ENCODE measurements at places on chromosomes 12 and 14. TPM values are rescaled to one million over a fixed set of nuclear protein-coding genes. Genes with fewer than 3 reads are reported as not detected.
A peak's percentile ranks its signal among the peaks of the same experiment; 100 is the strongest.

Gene GTF2A1
- polyA plus RNA-seq, result 2.3 TPM

DNA sequence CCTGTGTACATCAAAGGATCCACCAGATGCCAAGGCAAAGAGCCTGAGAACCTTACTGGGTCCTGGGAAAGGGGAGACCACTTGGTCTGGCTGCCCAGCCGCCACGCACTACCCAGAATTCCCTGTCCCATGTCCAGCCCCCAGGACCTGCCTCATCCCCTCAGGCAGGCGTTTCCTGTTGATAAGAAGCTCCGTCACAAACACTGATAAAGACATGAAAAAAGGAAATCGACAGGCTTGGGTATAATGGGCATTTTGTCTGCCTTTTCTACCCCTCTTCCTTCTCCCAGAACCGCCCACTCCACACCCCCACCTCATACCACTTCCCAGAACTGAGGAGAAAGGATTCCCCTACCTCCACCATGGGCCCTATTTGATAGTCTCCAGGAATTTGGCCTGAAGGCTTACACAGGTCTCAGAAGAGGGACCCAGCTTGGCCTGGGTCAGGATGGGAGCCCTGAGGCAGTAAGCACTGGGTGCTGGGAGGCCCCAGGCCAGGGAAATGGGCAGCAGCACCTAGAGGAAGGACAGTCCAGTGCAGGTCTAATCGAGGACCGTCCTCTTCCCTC lies 18.8 kb downstream of the ACVRL1 start:
- no peak for DNase-seq

DNA sequence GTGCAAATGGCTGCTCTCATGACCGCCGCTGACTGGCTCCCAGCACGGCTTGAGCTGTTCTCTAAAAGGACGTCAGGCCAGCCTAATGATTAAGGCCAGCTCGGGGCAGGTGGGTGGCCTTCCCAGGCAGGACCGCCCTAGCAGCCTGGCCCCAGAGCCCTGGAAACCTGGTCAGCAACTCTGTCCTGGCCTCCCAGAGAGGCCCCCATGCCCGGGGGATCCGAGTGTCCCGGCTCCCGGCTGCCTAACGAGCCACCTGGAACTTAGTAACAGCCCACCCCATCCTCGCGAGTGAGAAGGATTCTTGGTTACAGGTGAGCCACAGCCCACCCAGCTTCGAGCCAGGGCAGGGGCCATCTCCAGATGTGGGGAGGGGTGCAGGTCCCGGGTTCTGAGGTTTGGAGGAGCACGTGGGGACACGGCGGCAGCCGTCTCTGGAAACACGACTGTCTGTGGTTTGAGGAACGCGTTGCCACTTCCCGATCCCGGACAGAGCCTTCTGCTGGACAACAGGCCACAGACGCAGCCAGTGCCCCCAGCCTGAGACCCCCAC lies 73.8 kb upstream of the FBRSL1 start:
- DNase-seq, result no peak

- DNase-seq, result peak; percentile 86
Measured at GRCh38 chr14:104116756-104117340, 21.5 kb upstream of the KIF26A start.

GRCh38 chr12:123942238-123942653 lies 30.4 kb downstream of the CCDC92 start:
- no peak for DNase-seq

GRCh38 chr14:33315721-33316120 lies 377.0 kb downstream of the NPAS3 start:
- no peak for DNase-seq

DNA sequence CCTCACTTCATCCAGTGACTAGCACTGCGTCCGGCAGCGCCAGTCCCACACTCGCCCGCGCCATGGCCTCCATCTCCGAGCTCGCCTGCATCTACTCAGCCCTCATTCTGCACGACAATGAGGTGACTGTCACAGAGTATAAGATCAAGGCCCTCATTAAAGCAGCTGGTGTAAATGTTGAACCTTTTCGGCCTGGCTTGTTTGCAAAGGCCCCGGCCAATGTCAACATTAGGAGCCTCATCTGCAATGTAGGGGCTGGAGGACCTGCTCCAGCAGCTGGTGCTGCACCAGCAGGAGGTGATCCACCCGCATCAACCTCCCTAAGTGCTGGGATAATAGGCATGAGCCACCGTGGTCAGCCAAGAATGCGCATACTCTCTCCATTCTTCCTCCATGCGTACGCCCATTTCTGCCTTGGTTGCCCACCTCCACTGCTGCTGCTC lies 59.9 kb downstream of the IRF2BPL start:
- no peak for DNase-seq

Measured in hepatocyte (in vitro differentiated cells).